ENCODE measurements at places on chromosomes 2 and 18.

DNA sequence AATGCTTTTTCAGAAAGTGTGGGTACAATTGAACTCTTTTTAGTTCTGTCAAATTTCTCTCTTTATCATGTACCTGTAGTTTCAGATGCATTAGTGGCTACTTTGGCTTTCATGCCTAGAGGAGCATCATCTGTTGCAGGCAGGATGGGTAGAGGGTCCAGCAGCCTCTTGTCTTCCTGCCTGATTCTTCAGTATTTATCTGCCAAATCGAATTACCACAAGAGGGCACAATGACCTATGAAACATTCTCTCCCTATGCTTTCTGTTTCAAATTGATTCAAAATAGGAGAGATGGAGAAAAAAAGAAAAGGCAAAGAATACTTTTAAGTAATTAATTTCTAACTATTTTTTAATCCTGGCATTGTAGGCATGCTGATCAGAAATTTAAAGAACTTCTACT lies 477.2 kb downstream of the TRIB2 start:
- DNase-seq = peak; percentile 33

DNA sequence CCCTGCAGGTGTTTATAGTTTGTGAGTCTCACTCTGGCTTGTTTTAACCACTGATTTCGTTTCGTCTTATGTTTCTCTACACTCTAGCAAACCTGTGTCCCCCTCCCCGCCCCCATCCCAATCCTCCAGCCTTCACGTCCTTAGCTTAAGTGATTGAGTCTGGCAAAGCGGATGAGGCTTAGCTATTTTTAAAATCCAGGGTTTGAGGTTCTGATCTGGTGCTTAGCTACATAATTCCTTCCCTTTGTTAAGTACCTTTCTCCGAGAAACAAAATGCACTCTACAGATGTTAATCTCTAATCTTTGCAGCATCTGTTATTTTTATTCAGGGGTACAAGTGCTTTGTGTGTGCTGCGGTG lies 7.8 kb downstream of the AGAP1 start:
- no peak for DNase-seq

DNA sequence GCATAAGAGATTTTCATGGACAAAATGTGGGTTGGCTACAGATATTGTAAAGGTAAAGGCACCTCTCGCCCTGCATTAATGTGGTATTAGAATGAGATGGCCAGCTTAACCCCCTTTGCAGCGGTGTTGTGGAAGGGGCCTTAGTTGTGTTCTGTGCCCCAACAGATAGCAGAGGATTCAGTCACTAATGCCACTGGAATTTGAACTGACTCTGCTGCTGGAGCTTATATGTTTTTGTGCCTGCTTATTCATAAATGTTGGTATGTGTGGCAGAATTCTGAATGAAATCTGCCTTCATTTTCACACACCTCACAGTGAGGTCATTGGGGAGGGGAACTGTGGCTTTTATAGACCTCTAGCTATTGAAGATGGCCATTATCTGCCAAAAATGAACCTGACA lies 90.7 kb upstream of the ITGA6 start:
- no peak for DNase-seq

DNA sequence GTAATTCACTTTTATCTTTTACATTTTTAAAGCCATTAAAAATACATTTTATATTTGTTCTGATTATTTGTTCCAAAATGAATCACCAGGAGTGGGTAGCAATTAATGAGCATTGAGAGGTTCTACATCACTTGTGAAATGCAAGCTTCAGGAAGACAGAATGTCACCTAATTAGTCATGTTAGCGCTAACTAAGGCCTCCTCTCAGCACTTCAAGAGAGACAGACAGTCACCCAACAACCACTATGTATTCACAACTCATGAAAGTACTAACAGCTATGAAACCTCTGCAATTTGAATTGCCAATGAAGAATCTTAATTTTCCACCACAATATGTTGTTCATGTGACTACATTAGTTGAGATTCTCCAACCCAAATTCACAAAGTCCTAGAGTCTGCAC lies 611.0 kb downstream of the KCNJ3 start:
- DNase-seq = no peak

GRCh38 chr18:22282311-22283115 lies 113.1 kb downstream of the GATA6 start:
- no peak for DNase-seq
